ENCODE measurements at places on chromosomes 3 and 15. TPM values are rescaled to one million over a fixed set of nuclear protein-coding genes. Genes with fewer than 3 reads are reported as not detected.
A peak's percentile ranks its signal among the peaks of the same experiment; 100 is the strongest.

DNA sequence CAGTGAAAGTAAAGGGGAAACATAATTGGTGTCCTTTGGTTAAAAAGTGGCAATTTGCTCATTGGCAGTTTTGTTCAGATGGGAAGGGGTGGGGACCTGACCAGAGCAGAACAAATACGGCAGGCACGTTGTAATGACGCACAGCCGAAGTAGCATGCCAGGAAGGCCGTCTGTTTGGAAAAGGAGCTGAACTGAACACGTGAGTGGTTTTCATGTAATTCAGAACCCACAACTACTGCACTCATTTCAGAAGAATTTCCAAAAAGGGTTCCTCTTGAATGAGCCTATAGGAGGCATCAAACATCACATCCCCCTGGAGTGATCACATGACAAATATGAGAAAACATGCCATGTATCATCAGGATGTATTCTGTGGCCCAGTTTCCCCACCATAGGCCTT, 42.9 kb upstream of the LMCD1 start:
- DNase-seq = peak; percentile 25

DNA sequence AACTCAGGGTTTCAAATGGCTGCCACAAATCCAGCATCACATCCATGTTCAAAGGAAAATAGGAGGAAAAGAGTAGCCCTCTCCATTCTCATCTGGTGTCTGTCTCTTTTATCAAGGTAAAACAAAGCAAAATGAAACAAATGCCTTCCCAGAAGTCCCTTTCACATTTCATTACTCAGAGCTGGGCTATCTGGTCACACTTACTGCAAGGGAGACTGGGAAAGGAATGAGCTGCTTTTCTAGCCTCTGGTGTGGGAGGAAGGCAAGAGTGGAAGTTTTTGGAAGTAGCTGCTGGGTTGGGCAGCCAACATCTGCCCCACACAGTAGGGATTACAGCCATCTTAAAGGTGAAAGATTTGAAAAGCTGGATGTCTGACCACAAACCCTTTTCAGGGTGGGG, 51.8 kb downstream of the KLF15 start:
- no peak for DNase-seq

RGMA gene
- polyA plus RNA-seq = 0.06 TPM

DNA sequence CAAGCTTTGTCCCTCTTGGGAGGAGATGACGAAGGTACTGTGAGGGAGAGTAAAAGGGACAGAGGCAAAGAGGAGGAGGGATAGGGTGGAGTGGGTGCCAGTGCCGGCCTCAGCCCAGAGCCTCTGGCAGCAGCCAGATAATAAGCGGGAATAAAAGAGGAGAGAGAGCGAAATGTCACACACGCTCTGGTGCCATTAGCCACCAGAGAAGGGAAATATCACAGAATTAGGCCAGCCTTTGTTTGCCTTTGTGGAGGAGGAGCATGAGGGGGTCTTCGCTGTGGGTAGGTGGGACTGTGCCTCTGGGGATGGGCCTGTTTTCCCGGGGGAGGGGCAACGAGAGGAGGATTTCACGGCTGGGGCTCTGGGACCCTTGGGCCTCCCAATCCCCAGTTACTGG, 67.8 kb downstream of the LINGO1 start:
- DNase-seq = no peak

PBRM1 gene
- polyA plus RNA-seq = 18.2 TPM

CPN2 gene
- not detected for polyA plus RNA-seq

CORO2B gene
- polyA plus RNA-seq = 2.9 TPM

- no peak for DNase-seq
These were observed 1.7 kb upstream of the MAN2A2 start for GRCh38 chr15:90901175-90902039.

GRCh38 chr15:75542386-75542797, 36.7 kb downstream of the PTPN9 start:
- DNase-seq = peak; percentile 43

- DNase-seq = peak; percentile 60
These were observed 63.3 kb downstream of the AQP9 start for GRCh38 chr15:58201516-58201915.

DNA sequence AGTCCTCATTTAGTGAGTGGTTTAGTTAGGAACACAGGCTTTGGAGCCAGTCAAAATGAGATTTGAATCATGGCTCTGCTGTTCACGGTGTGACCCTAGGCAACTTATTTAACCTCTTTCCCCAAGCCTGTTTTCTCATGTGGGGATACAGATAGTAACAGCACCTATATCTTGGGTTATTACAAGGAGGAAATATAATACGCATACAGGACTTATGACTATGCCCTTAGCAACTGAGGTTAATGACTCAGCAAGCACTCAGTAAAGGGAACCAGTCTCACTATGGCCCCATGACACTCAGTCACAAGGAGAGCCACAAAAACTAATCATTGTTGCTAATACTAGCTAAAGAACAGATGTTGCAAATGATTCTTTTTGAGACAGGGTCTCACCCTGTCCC, 45.9 kb downstream of the SUMF1 start:
- no peak for DNase-seq

- no peak for DNase-seq
These were observed 40.4 kb upstream of the C15orf39 start for GRCh38 chr15:75161106-75161916.

GRCh38 chr15:69480932-69481331, 28.3 kb downstream of the RPLP1 start:
- no peak for DNase-seq

- DNase-seq = no peak
These were observed 241.5 kb upstream of the WNT5A start for GRCh38 chr3:55728461-55729100.

- peak; percentile 36 for DNase-seq
These were observed 257.2 kb upstream of the NECTIN3 start for GRCh38 chr3:110814170-110815007.

DZIP3 gene
- polyA plus RNA-seq = 1.6 TPM

GRM7 gene
- 0.12 TPM for polyA plus RNA-seq

GRCh38 chr15:35440265-35440664, 105.7 kb downstream of the DPH6 start:
- no peak for DNase-seq

LRRC3B gene
- polyA plus RNA-seq = not detected

ATXN7 gene
- polyA plus RNA-seq = 21.2 TPM

DNA sequence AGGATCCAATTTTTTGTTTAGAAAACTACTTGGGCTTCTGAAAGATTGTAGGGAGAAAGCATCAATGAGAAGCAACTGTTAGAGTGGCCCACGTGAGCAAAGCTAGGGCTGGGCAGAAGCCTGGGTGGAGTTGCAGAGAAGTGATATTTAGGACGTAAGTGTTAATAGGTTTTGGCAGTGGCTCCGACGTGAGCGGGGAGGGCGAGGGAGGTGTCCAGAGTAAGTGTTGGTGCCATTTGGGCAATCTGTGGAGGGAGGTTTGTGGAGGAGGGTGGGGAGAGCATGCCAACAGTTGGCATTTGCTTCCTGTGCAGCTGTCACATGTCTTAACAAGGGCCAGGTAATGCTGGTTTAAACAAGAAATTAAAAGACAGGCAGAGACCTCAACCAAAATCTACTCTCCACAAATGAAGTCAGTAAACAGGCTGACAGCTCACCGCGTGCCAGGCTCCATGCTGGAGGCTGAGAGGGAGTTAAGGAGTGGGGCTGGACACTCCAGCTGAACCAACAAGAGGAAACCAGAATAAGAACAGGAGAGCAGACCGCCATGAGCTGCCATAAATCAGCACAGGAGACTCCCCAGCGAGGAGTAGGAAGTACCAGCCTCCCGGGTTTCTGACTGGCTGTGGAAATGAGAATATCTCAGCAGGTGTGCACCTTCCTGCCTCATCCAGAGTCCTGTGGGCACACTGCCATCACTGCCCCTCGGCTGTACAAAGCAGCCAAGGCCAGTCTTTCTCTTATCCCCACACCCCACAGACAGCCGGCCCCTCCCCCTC, 232.6 kb downstream of the ABHD5 start:
- DNase-seq = no peak

GRCh38 chr3:45205126-45205525, 21.0 kb downstream of the TMEM158 start:
- DNase-seq = no peak

Data from endothelial cell of umbilical vein (primary cell).